ENCODE measurements at places on chromosomes 12 and 14.

DNA sequence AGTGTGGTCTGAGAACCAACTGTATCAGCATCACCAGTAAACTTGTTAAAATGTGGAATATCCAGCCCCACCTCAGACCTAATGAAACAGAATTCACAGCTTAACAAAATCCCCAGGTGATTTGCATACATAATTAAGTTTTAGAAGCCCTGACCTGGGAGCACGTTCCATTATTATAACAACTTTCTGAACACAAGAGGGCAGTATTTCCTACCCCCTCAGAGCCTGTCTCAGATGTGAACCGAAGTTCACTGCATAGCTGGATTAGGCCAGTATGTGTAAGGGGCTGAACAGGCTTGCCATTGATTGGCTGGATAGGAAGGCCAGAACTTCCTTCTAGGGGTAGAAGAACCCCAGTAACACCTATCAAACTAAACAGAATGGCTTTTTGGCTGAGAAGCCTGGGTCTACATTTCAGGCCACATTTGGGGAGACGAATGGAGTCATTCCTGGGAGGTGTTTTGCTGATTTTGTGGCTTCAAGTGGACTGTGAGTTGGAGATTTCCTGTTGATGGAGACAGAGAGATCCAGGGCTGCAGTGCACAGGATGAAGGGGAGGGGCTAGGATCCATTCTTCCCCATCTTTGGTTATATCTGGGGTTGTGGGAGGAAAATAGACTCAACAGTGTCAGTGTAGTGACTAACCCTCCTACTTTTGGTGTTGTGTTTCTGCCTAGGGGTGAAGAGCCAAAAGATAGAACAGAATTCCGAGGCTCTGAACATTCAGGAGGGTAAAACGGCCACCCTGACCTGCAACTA is 94.7 kb upstream of the OR4E1 start:
- H3K27me3 ChIP-seq: no peaks in the 10 kb centered on the region
- no peak overlapping the region for H3K4me3 ChIP-seq
- no peaks in the 10 kb centered on the region for H3K36me3 ChIP-seq
- H3K4me1 ChIP-seq: no peaks in the 10 kb centered on the region
- DNase-seq: no peak
- H3K27ac ChIP-seq: no peak overlapping the region

DNA sequence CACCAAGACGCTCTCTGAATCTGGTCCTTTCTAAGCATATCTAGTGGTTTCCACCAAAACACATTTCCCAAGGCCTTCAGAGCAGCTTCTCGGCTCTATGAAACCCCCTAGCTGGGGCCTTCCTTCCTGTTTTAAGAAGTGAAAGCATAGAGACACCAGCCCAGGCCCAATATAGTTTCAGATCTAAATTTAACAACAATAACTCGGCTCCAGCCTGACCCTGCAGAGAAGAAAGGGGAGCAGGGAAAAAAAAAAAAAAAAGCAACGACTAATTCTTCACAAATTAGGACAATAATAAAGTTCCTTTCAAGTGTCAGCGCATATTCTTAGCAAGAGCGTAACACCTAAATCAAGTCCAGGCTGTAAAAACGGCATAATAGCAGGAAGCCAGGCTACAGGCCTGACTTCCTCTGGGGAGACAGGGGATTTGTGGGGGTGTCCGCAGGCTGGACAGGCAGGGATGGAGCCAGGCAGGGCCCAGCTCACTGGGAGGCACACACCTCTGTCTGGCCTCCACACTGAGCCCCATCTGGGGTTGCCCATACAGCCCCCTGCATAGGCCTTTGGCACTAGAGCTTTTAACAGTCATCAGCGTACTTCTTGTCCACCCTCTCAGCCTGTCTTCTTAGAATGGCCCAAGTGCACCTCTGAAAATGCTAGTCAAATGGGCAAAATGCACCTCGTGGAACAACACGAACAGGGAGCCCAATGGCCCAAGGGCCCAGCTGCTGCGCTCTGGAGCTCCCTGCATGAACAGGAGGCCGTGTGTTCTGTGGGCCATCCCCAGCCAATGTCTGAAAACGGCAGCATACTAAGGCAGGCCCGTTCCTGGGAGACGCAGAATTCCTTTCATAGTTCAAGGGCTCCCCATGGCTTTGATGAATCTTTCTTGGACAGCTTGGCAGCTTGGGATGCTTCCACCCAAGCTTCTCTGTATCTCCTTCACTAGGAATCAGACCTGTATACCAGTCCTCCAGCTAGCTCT is 772.9 kb downstream of the MED13L start:
- no peaks in the 10 kb centered on the region for H3K27me3 ChIP-seq
- peak; percentile 36 for DNase-seq
- H3K36me3 ChIP-seq: no peaks in the 10 kb centered on the region
- H3K4me1 ChIP-seq: no peaks in the 10 kb centered on the region
- H3K4me3 ChIP-seq: no peak overlapping the region
- no peak overlapping the region for H3K27ac ChIP-seq

- H3K27ac ChIP-seq: no peak overlapping the region
- H3K4me1 ChIP-seq: no peaks in the 10 kb centered on the region
- no peak overlapping the region for H3K4me3 ChIP-seq
- DNase-seq: no peak
- no peaks in the 10 kb centered on the region for H3K27me3 ChIP-seq
- no peaks in the 10 kb centered on the region for H3K36me3 ChIP-seq
Measured at GRCh38 chr14:91599994-91600393, 89.9 kb upstream of the PPP4R3A start.

DNA sequence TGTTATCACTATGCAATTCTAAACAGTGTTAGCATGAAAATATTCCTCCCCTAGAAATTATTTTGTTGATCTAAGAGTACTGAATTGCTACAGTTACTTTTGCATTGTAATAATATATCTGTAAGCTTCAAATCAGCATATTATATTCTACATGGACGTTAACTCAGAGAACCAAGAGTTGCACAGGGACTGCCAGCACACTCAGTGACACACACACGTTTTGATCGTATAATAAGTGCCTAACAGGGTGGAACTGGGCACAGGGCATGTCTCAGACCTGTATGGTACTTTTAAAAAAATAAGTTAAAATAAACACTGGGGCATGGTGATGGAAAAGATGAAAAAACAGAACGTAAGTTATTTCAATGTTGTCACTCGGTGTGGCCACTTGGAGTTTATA is 451.6 kb downstream of the RGS6 start:
- DNase-seq: no peak
- H3K36me3 ChIP-seq: no peaks in the 10 kb centered on the region
- no peak overlapping the region for H3K27ac ChIP-seq
- H3K27me3 ChIP-seq: no peaks in the 10 kb centered on the region
- no peaks in the 10 kb centered on the region for H3K4me1 ChIP-seq

GRCh38 chr14:76490735-76491134 is 114.8 kb downstream of the ESRRB start:
- peak; percentile 66 for DNase-seq
- no peak overlapping the region for H3K4me3 ChIP-seq
- H3K36me3 ChIP-seq: no peaks in the 10 kb centered on the region

DNA sequence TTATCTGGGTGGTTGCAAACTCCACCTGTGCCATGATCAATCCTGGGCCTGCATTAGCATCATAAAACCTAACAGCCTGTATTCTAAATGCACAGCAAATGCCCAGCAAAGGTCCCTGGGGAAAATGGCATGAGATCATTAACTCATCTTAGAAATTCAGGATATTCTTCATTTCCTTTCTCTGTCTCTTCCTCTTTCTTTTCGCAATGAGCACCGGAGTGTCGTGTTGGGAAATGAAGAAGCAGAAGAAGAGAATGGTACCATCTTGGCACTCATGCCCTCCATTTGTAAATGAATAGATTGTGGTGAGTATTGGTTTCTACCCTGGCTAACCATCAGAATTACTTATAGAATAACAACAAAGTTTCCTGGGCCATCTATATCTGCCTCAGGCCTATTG is 193.6 kb downstream of the GALC start:
- no peak overlapping the region for H3K4me3 ChIP-seq
- H3K27ac ChIP-seq: no peak overlapping the region
- H3K27me3 ChIP-seq: no peaks in the 10 kb centered on the region
- H3K36me3 ChIP-seq: no peaks in the 10 kb centered on the region
- no peak for DNase-seq

DNA sequence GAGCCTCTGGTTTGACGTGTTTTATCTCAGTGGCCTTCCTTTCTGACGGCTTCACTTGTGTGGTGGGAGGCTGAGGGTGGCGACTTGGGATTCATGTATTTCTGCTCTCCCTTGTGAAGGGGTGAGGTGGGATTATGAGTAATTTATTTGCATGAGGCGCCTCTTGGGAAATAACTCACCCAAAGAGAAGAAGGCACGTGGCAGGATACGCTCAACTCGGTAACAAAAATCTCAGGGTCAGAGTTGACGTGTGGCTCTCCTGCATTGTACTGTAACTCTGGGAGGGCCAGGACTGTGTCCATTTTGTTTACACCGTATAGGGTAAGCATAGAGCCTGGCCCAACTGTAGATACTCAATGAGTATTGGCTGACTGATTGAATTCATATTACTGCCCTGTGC is 14.6 kb upstream of the C1S start:
- no peak overlapping the region for H3K27ac ChIP-seq

DNA sequence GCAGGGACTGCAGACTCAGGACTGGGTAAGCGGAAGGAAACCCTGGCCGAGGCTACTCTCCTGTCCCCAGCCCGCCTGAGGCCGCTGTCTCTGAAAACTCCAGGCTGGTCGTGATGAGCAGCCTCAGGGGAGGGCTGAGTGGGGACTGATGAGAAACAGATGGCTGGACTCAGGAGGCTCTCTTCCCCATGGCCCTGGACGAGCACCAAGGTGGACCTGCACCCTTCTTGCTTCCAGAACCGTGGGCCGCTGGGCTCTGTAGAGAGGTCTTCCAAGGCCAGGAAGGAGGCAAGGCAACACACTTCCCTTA is 1.1 kb downstream of the TEX22 start:
- H3K36me3 ChIP-seq: no peaks in the 10 kb centered on the region
- H3K27ac ChIP-seq: no peak overlapping the region
- DNase-seq: no peak

- H3K4me3 ChIP-seq: no peak overlapping the region
- peaks cover 7% of the 10 kb centered on the region for H3K36me3 ChIP-seq
- H3K27me3 ChIP-seq: no peaks in the 10 kb centered on the region
- H3K27ac ChIP-seq: no peak overlapping the region
Measured at GRCh38 chr12:131920902-131921840, 7.9 kb upstream of the PUS1 start.

GRCh38 chr12:78571953-78572352 is 292.6 kb upstream of the SYT1 start:
- H3K4me1 ChIP-seq: no peaks in the 10 kb centered on the region
- H3K27me3 ChIP-seq: no peaks in the 10 kb centered on the region
- no peaks in the 10 kb centered on the region for H3K36me3 ChIP-seq
- no peak overlapping the region for H3K27ac ChIP-seq
- no peak overlapping the region for H3K4me3 ChIP-seq
- peak; percentile 27 for DNase-seq

DNA sequence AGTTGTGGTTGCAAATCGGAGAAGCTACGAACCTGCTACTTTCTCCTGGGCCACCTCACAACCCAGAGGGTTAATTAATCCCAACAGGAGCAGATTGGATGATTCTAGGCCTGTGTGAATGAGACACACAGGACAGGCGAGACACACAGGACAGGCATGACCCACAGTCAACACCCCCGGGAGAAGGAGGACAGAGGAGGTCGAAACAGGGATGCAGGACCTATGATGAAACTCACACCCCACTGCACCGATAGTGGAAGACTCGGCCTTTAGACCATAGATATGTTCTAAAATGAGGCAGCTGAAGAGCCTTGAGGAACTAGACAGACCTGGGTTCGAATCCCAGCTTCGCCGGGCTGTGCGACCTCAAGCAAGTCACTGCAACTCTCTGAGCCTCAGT is 11.6 kb downstream of the TMEM119 start:
- no peaks in the 10 kb centered on the region for H3K36me3 ChIP-seq
- H3K27ac ChIP-seq: no peak overlapping the region
- no peaks in the 10 kb centered on the region for H3K27me3 ChIP-seq
- H3K4me3 ChIP-seq: no peak overlapping the region
- peak; percentile 20 for DNase-seq
- H3K4me1 ChIP-seq: peaks cover 4% of the 10 kb centered on the region

- H3K36me3 ChIP-seq: peaks cover 23% of the 10 kb centered on the region
- H3K4me1 ChIP-seq: peaks cover 23% of the 10 kb centered on the region
- H3K27ac ChIP-seq: peak overlapping the region; percentile 92
- peak; percentile 90 for DNase-seq
- no peaks in the 10 kb centered on the region for H3K27me3 ChIP-seq
Measured at GRCh38 chr12:57089271-57090245, 644 bp downstream of the NAB2 start.

DNA sequence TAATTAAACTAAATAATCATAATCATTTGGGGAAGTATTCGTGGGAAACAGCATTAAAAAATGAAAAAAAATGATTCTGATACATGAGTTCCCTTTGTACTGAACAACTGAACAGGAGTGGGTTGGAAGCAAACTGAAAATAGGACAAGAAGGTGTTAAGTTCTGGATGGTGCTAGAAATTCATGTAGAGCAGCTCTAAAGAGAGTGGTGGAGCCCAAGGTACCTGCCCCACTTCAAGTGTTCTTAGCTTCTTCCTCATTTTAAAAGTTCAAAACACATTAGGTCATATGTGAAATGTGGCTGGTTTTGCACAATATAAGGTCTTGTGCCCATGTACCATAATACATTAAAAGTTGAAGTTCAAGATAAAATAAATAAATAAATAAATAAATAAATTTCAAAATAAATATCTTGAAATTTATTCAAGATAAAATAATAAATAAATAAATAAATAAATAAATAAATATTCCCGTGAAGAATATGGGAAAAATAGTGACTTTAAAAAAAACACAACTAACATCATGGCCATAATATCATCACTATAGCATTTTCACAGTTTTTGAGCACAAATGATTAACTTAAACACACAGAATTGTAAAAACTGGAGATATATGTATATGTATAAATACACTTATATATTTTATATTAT is 191.5 kb upstream of the PRKD1 start:
- H3K4me3 ChIP-seq: no peak overlapping the region
- H3K27ac ChIP-seq: no peak overlapping the region
- DNase-seq: no peak
- no peaks in the 10 kb centered on the region for H3K27me3 ChIP-seq

DNA sequence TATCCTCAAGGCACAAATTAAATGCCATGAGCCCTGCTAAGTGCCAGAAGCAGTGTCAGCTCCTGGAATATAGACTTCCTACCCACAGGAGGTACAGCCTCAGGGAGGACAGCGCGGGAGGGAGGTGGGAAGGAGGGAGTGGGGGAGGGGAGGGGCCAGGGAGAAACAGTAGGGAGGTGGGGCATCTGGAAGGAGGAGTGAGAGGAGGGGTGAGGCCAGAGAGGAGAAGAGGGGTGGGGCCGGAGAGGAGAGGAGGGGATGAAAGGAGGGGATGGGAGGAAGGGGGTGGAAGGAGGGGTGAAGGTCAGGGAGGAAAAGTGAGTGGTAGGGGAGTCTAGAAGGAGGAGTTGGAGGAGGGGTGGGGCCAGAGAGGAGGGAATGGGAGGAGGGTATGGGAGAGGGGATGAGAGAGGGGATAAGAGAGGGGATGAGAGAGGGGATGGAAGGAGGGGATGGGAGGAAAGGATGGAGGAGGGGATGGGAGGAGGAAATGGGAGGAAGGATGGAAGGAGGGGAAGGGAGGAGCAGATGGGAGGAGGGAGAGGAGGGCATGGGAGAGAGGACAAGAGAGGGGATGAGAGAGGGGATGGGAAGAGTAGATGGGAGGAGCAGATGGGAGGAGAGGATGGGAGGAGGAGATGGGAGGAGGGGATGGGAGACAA is 9.2 kb upstream of the CCDC197 start:
- no peaks in the 10 kb centered on the region for H3K4me1 ChIP-seq
- H3K4me3 ChIP-seq: no peak overlapping the region
- no peaks in the 10 kb centered on the region for H3K27me3 ChIP-seq
- H3K36me3 ChIP-seq: no peaks in the 10 kb centered on the region
- no peak overlapping the region for H3K27ac ChIP-seq

Measured in kidney (tissue), 22 donors.